ENCODE measurements at places on chromosomes 11 and 22.

DNA sequence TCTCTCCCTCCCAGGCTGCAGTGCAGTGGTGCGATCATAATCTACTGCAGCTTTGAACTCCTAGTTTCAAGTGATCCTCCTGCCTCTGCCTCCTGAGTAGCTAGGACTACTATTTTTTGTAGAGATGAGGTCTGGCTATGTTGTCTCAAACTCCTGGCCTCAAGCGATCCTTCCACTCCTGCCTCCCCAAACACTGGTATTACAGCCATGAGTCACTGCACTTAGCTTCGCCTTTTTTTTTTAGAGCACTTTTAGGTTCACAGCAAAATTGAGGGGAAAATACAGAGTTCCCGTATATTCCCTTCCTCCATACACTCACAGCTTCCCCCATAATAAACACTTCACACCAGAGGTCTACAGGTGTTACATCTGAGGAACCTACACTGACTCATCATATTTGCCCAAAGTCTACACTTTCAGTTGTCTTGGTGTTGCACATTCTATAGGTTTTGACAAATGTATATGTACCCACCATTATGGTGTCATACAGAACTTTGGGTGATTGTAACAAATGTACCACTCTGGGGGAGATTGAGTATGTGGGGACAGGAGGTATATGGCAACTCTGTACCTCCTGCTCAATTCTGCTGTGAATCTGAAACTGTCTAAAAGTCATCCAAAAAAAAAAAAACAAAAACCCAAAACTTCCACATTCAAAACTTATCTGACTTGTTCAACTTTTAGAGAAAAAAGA lies 11.3 kb upstream of the SLC37A4 start:
- DNase-seq = no peak

GRCh38 chr11:102253020-102253715 lies 64.1 kb upstream of the BIRC3 start:
- no peak for DNase-seq

GRCh38 chr11:46529095-46529905 lies 64.5 kb downstream of the AMBRA1 start:
- peak; percentile 57 for DNase-seq

- no peak for DNase-seq
These were observed 2.2 kb upstream of the PHLDA2 start for GRCh38 chr11:2931420-2931746.

- DNase-seq = no peak
These were observed 50.4 kb downstream of the TCP11L1 start for GRCh38 chr11:33089776-33090175.

DNA sequence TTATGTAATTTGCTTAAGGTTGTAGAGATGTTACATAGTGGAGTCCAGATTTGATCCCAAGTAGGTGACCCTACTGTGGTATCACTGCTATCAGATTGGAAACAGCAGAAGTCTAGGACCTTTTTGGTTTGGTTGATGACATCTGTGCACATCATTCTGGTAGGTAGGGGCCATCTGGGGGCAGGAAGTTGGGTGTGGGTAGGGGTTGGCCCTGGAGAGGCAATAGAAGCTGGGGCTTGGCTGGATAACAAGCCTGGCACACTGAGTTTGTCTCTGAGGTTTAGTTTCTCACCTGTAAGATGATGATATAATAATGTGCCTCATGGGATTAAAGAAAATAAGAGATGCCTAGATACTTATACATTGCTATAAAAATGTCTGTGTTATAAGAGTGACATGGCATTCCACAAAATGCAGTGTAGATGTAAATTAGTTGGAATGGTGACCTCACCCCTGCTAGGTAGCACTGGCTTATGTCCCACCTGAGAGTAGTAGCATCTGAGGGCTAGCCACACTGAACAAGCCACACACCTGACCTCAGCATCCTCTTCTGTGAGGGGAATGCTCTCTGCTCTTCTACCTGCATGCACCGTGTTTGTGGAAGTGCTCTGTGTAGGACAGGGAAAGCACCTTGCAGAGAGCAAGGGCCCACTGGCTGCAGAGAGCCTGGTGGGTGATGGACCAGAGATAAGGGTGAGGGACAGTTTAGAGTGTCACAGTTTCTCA lies 36.9 kb downstream of the PTPRJ start:
- no peak for DNase-seq

DNA sequence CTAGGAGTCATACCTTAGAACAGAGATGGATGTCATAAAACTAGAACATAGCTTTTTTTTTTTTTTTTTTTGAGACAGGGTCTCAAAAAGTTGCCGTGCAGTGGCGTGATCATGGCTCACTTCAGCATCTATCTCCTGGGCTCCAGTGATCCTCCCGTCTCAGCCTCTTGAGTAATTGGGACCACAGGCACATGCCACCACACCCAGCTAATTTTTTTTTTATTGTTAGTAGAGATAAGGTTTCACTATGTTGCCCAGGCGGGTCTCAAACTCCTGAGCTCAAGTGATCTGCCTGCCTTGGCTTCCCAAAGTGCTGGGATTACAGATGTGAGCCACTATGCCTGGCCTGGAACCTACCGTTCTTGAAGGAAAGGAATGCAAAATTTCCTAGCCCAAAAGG lies 8.8 kb upstream of the CEP295 start:
- no peak for DNase-seq

GRCh38 chr11:65211293-65212105 lies 29.8 kb downstream of the CAPN1 start:
- no peak for DNase-seq

- no peak for DNase-seq
These were observed 336.1 kb upstream of the C11orf87 start for GRCh38 chr11:109085708-109086373.

DNA sequence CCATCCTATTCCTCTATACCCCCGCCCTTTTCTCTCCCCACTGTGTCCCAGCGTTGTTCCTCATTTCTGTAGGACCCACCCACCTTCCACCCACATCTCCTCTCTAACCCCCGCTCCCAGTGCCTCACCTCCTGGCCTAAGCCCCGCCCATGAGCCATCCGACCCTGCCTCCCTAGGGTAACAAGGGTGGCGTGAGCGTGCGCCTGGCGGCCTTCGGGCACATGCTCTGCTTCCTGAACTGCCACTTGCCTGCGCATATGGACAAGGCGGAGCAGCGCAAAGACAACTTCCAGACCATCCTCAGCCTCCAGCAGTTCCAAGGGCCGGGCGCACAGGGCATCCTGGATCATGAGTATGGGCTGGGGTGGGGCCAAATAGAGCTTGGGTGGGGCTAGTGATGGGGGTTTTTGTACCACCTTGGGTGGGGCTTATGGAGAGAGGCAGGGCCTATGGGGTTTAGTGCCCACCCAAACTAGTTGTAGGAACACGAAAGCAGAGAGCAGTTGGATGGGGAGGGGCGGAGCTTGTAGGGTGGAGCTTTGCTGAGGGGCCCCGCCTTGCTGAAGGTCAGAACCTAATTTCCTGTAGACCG lies 4.5 kb downstream of the INPP5J start:
- no peak for DNase-seq

DNA sequence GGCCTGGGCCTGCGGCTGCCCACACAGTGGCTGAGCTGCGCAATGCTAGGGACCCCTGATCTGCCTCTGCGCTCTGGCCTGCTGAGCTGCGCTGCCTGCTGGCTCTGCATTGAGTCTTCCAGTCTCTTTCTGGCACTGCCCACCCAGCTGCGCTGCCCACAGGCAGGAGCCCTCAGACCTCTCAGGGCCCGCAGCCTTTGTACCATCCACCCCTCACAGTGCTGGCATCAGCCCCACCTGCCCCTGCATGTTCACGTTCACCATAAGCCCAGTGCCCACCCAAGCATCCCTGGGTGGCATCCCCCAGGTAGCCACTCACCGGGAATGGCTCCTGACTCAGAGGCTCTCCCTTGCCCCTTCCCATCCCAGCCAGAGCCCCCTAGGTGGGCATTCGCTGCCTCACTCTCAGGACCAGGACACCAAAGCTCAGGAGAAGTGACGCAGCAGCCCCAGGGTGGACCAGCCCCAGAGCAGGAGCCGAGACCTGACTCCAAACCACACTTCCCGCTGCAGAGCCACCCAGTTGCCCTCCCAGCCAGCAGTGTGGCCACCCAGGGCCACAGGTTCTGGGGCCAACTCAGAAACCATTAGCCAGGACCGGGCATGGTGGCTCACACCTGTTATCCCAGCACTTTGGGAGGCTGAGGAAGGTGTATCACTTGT lies 21.7 kb upstream of the COMT start:
- no peak for DNase-seq

DNA sequence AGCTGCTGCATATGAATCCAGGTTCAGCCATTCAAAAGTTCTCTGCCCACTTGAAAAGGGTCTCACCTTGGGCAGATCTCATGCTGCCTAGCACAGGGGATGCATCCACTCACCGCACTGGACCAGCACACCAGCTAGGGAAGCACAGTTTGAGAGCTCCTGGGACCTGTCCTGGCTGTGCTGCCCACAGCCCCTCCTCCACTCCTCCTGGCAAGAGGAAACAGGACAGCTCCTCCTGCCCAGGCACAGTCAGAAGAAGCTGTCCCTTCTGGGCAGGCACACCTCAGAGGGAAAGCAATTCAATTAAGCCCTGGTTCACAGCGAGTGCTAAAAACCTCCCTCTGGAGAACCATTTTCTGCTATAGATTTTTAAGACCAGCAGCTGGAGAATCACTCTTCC lies 146.7 kb downstream of the ST3GAL4 start:
- no peak for DNase-seq

DNA sequence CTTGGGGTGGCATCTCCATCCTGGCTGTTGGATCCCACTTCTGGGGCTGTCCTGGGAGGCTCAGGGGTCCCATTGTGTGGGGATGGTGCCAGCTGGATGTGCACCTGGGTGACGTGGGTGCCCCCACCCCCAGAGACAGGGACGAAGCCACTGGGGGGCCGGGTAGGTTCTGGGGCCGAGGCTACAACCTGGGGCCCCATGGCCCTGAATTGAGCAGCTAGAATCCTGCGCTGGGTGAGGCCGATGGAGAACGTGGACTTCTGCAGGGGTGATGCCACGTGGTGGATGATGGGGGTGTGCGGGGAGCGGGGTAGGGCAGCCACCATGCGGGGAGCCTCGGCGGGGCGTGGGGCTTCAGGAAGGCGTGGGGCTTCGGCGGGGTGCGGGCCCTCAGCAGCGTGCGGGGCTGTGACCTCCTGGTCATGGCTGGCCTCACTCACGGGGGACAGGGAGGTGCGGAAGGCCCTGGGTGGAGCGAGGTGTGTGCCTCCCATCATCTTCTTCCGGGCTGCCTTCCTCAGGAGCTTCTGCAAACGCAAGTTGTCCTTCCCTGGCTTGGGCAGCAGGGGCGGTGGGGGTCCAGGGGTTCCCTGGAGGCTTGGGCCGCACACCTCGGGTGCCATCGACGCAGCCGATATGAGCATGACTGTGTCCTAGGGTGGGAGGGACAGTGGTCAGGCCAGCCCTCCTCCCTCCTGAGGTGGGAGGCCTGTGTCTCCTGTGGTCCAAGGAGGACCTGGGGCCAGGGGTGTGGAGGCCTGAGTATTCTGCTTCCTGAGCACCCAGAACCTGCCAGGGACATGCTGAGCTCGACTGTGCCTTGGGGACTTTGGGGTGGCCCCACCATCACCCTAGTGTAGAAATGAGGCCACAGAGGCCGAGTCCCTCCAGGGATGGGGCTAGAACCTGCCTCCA lies 1.5 kb downstream of the PRR33 start:
- no peak for DNase-seq

DNA sequence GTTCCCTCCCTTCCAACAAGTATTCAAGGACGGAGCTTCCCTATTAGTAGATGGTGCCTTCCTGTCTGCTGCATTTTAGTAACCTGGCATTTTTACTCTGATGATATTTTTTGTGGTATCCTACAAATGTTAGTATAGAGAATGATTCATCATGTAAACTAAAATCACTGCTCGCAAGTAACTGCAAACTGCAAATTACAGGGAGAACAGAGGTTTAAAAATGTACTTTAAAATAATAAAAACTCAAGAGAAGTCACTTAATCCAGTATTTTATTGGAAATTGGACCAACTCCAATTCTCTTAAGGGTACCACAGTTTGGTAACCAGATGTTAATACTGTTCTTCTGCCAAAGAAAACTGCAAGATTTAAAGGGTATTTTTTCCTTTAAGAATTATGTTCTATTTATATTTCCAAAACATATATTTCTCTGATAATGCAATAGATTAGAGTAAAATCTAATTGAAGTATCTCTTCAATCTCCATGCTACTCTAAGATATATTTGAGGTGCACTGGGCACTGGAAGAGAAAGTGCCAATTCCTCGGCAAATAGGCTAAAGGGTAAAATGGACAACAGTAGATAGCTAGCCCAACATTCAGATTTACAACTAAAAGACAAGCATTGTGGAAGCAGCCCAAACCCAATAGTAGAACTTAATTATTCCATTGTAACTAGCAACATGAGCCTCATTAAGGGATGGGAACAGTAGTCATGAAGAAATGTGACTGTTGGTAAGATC lies 298.0 kb downstream of the TTC28 start:
- DNase-seq = no peak

GRCh38 chr11:120384476-120384875 lies 48.3 kb downstream of the ARHGEF12 start:
- DNase-seq = no peak

DNA sequence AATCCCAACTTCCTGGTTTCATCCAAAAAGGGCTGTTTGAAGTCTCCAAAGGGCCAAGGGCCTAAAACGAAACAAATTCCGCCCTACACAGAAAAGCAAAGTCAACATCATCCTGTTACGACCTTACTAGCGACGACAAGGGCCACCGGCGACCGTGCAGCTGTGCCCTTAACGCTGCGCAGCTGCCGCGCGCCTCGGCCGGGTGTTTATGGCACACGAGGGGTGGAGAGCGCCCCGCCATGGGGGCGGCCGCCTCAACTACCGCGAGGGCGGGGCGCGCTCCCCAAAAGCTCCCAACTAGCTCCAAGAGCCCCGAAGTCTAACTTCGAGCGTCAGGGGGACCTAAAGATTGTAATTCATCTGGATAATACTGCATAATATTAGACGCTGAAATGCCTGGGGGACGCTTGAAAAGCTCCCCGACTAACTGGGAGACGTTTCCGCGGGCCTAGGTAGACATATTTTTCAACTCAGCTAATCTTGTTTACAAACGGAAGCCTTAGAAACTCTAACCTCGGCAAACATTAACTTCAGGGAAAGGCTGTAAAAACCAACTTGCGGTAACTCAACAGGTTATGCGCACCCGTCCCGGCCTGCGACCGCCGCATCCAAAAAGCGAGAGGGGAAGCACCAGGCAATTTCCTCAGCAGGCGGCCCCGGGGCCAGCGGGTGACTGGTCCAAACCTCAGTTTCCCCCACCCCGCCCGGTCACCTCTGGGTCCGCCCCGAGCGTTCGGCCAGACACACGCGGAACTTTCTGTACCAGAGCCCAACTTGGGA lies 694 bp downstream of the TMEM123 start:
- DNase-seq = peak; percentile 70

GRCh38 chr22:30947816-30948454 lies 20.6 kb downstream of the MORC2 start:
- no peak for DNase-seq

Data from activated CD4-positive, CD25-positive, alpha-beta regulatory T cell (primary cell).